ENCODE measurements at places on chromosomes 16 and 17. TPM values are rescaled to one million over a fixed set of nuclear protein-coding genes. Genes with fewer than 3 reads are reported as not detected.

Gene TBC1D3E
- total RNA-seq = not detected

Gene FA2H
- total RNA-seq = 0.43 TPM

Gene SPATA2L
- total RNA-seq = 13.6 TPM

Gene XYLT1
- total RNA-seq = 1.9 TPM

Gene CDH13
- not detected for total RNA-seq

Gene ZNF319
- 8.1 TPM for total RNA-seq

Gene BCO1
- total RNA-seq = not detected

Gene MT4
- total RNA-seq = not detected

Gene SEBOX
- total RNA-seq = not detected

Gene ST6GALNAC2
- total RNA-seq = not detected

Gene GAS7
- total RNA-seq = 0.82 TPM

Gene BRCA1
- 29.5 TPM for total RNA-seq

Gene CTRB2
- 5.5 TPM for total RNA-seq

Gene SLC5A11
- 0.40 TPM for total RNA-seq

Gene ODAD4
- total RNA-seq = 0.26 TPM

Gene ANKFN1
- total RNA-seq = not detected

Gene KCNH6
- not detected for total RNA-seq

Gene KRT24
- not detected for total RNA-seq

Gene NCBP3
- total RNA-seq = 36.4 TPM

Gene KRT27
- total RNA-seq = not detected

Gene ITGAX
- 2.2 TPM for total RNA-seq

Gene SMIM36
- not detected for total RNA-seq

Gene PDILT
- total RNA-seq = not detected

Gene ABCC11
- total RNA-seq = 0.08 TPM

Gene ZDHHC1
- total RNA-seq = 0.99 TPM

Gene MT1G
- 35.9 TPM for total RNA-seq

Gene HSPB9
- total RNA-seq = not detected

Gene TMIGD1
- not detected for total RNA-seq

Gene NAA60
- 27.3 TPM for total RNA-seq

Gene WNT9B
- total RNA-seq = not detected

Gene MT1E
- total RNA-seq = 122 TPM

Gene OR3A3
- not detected for total RNA-seq

Gene RNF135
- 4.2 TPM for total RNA-seq

Gene TK2
- total RNA-seq = 3.6 TPM

Gene CEP112
- total RNA-seq = 0.95 TPM

Gene RSPRY1
- 33.3 TPM for total RNA-seq

Gene PRR14
- 85.3 TPM for total RNA-seq

Gene HEATR9
- not detected for total RNA-seq

Gene MT1H
- total RNA-seq = 7.0 TPM

Gene TSEN54
- 76.2 TPM for total RNA-seq

Gene C17orf113
- 0.13 TPM for total RNA-seq

Gene SKAP1
- total RNA-seq = 33.9 TPM

Gene CDH8
- total RNA-seq = not detected

Gene ATP1B2
- total RNA-seq = 0.10 TPM

Gene DNASE1L2
- total RNA-seq = 1.1 TPM

Gene OR1A1
- not detected for total RNA-seq

Gene CPHXL2
- not detected for total RNA-seq

Gene MLST8
- total RNA-seq = 84.8 TPM

Gene HSF4
- 2.8 TPM for total RNA-seq

Gene GAS2L2
- not detected for total RNA-seq

Gene MMP28
- total RNA-seq = 0.23 TPM

Gene KCNJ2
- not detected for total RNA-seq

Gene LRRC37A
- total RNA-seq = 1.3 TPM

Gene NOXO1
- total RNA-seq = not detected

Gene TBC1D3C
- not detected for total RNA-seq

Gene RASL10B
- 2.6 TPM for total RNA-seq

Gene SOX9
- 0.08 TPM for total RNA-seq

Gene PARN
- 47.3 TPM for total RNA-seq

Gene PLA2G15
- total RNA-seq = 7.9 TPM

Gene TEX14
- 0.20 TPM for total RNA-seq
